Effector memory CD4-positive, alpha-beta T cell (primary cell): ENCODE measurements at places on chromosomes 2 and 18.

DNA sequence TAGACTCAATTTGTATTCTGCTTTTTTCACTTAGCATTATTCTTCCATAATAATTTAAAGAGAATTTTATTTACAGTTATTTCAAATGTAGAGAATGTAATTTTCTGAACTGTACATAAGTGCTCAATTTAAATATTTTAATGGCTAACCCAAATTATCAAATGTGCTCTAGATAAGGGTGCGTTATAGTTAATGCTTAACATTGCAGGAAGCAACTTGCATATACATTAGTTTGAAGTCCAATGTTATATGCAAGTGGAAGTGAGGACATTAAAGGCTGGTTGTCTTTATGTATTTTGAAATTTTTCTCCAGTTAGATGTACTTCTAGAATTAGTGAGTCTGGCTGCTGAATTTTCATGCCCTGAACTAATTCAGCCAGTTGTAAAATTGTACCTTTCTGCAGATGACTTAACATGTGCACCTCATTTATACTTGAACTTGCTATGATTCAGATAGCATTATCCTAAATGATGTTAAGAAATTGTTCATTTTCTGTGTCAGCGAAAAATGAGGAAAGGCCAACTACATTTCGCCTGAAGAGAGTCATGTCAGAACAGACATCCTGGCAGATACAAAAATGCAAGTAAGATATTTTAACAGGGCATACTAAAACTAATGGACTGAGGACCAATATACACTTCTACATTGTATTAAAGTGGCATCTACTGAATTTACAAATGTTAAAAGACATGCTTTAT lies 59.2 kb upstream of the GAREM1 start:
- no peak for DNase-seq

DNA sequence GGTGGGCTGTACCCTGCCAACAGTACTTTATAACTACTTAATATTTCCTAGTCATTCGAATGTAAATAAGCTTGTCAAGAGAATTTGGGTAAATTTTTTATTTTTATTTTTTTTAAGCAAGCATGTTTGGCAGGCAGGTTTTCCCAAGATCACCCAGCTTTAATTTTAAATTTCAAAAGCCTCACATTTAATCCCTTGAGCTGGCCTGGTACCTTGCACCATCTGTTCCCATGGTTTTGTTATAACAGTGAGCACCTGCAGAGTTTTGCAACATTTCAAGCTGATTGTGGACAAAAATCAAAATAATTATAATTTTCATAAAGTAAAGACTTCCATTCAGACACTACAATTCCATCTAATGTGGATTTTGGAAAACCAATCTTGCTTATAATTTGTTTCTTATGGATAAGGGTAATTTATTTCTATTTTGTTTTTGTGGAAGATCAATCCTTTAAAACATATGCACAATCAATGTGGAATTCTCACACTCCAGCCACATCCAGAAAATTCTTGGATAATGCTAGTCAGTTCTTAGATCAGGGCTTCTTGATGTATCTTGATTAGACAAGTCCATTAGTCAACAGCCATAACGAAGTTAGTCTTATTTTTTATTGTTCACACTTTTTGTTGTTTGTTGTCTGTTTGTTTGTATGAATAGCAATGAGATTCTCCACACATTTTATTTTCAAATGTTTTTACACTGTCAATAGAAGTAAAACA lies 689.3 kb downstream of the NR4A2 start:
- no peak for DNase-seq

DNA sequence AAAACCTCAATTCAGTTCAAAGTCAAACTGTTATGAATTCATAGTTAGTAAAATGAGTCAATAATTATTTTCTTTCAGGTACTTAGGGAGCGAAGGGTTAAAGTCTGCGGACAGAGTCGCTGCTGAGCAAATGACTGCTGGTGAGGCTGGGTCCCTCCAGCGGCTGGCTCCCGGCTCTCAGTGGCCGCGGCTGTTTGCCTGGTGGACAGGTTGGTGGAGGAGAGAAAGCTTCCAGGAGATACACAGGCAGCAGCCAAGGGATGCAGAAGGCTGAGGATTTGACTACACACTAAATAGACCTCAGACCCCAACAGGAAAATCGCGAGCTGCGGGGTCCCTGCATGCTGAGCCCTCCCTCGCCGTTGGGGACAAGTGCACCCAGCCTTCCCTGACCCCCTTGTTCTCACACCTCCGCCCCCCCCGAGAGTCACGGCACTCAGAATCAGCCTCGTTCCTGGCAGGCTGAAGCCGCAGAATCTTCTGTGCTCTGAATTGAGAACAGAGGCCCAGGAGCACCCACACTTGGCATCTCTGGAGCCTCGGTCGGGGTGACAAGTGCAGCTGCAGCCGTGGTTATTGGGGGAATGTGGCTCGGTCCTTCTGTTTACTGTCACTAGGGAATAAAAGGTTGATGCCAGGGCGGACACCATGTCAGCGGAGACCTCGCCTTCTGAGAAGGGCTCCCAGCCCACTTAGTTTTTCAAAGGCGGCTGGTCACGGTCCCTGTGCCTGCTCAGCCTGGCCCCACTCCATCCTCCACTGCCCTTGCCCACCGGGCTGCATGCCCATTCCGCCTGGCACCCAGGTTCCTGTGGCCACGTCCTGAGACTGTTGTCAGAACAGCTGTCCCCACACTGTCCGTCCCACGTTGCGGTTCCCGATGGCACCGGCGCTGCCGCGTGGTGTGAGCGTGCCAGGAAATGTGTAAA lies 74.0 kb downstream of the SLC66A2 start:
- no peak for DNase-seq

DNA sequence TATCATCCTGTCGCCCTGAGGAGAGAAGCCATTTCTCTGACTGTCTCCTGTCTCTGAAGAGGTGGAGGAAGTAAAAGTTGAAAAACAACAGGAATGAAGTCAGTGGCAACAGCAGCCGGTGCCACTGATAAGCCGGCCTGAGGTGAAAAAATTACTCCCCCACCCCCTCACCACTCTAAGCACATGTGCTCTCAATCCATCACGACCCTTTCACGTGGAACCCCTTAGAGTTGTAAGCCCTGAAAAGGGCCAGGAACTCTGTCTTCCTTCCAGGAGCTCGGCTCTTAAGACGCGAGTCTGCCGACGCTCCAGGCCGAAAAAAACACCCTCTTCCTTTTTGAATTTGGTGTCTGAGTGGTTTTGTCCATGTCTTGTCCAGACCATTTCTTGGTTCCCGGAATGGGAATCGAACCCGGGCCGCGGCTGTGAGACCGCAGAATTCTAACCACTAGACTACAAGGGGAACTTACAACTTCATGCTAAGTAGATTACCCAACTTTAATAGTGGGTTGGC lies 40.7 kb upstream of the TRIM43 start:
- no peak for DNase-seq

- no peak for DNase-seq
Observed at GRCh38 chr2:45275806-45276205, 266.6 kb upstream of the SIX2 start.

- DNase-seq, result no peak
Observed at GRCh38 chr2:80326861-80327260, 22.3 kb upstream of the LRRTM1 start.

GRCh38 chr18:2656237-2656980 lies 883 bp downstream of the SMCHD1 start:
- peak; percentile 42 for DNase-seq

DNA sequence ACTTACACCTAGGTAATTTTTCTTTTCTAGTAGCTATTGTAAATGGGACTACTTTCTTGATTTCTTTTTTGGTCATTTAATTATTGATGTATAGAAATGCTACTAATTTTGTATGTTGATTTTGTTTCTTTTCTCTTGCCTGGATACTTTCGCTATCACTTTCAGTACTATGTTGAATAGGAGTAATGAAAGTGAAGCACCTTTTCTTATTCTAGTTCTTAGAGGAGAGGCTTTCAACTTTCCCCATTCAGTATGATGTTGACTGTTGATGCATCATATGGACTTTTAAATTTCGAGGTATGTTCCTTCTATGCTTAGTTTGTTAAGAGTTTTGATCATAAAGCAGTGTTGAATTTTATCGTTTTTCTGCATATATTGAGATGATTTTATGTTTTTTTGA lies 142.5 kb downstream of the CDH19 start:
- DNase-seq, result no peak

DNA sequence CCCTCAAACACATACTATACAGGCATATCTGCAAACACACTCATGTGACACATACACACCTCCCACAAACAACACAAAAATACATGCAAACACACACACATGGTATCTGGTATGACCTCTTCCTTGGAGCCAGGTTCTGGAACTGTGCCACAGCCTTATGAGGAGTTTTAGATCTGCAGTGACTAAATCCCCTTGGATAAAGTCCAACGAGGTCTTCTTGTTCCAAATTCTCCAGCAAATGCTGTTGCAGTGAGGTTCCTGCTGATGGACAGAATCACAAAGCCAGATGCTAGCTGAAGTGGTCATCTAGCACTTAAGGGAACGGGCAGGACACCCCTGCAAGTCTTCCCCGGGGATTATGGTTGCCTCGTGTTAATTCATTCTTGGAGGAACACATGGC lies 54.5 kb upstream of the DAPL1 start:
- no peak for DNase-seq

GRCh38 chr18:76246590-76246989 lies 248.5 kb downstream of the ZNF516 start:
- DNase-seq, result no peak

- DNase-seq, result no peak
Observed at GRCh38 chr2:204274429-204274828, 270.8 kb upstream of the PARD3B start.

- DNase-seq, result no peak
Observed at GRCh38 chr2:102114290-102114721, 28.2 kb upstream of the IL1R1 start.

- DNase-seq, result no peak
Observed at GRCh38 chr18:61738042-61738441, 154.8 kb downstream of the RNF152 start.

DNA sequence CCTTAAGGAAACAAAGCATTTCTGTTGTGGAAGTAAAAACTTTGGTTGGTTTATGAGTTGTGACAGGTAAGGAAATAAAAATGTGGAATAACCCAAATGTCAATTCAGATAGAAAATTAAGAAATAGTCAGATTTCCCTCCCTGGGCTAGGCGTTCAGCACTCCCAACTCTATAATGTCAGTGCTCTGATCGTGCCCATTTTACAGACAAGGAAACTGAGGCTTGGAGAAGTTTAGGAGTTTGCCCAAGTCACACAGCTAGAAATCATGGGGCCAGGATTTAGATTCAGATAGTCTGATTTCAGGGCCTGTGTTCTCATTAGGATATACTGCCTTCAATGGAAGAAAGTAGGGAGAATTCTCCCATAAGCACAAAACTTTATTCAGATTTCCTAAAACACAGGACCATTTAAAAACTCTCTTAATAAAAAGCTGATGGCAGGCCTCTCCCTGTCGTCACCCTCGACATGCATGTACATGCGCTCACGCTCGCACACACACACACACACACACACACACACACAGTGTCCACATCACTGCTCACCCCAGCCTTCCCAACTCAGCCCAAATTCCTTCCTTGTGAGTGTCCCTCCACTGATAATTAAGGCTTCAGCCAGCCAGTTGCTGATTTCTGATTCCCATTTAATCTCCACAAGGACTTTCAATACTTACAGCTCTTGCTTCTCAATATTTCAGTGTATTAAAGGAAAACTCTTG lies 49.1 kb upstream of the SLC14A2 start:
- no peak for DNase-seq

DNA sequence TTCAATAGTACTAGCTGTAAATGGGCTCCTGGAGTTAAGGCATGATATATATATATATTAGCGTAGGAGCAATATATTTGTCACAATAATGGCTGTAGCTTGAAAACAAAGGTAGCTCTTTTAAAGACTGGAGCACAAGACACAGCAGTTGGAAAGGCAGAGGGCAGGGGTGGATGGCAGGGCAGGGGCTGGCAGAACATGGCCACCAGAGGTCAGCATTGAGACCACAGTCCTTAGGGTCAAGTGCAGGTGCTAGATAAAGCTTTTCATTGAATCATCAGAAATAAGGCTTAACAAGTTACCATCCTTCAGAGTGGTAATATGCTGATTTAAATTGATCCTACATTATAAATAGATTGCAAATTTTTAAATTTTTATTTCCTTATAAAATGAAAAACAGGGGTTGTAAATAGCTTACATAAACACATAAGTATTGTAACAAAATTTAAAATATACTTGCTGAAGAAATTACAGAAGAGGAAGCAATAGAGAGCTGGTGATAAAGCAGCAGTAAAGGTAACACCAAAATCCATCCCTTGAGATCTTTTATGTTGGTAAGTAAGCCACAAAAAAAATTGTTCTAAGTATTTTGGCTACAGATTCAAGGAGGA lies 161.2 kb upstream of the PIEZO2 start:
- DNase-seq, result no peak

- no peak for DNase-seq
Observed at GRCh38 chr2:207244971-207245925, 79.5 kb upstream of the KLF7 start.

GRCh38 chr18:33830213-33830612 lies 252.2 kb downstream of the ASXL3 start:
- no peak for DNase-seq

DNA sequence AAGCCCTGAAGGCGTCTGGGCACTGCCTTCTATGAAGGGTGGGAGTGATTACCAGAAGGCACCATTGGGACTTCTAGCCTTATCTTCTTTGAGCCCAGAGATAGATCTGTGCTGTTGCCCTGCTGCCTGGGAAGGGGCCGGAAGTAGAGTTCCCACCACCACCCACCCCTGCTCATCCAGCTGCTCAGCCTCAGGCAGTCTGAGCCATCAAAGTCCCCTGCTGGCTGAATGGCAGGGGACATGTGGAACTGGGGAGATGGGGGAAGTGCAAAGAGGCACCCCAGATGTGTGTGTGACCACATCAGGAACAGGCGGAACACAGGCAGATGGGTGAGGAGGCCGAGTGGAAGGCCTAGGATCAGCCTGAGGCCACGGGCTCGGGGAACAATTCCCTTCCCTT lies 3.3 kb upstream of the WNT10A start:
- DNase-seq, result no peak

GRCh38 chr18:37481072-37481471 lies 84.5 kb downstream of the CELF4 start:
- DNase-seq, result no peak
